Neural crest cell (in vitro differentiated cells): ENCODE measurements at places on chromosomes 5 and 9.

GRCh38 chr5:155154973-155155372, 141.4 kb downstream of the KIF4B start:
- DNase-seq = no peak

DNA sequence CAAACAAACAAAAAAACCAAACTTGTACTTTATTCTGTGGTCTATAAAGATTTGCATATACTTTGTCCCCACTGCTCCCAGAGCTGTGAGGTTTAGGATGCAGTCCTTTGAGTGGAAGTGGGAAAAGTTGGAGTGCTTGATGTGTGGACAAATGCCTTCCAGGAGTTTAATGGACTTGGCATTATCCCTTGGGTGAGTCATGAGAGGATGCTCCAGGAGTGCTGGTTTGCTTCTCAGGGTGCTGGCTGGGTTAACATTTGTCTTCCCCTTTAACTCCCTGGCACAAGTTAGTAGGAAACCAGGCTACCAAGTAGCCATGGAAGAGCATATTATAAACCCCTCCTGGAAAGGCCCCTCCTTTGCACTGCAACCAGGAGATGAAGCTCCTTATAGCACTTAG, 417.4 kb upstream of the RIOK2 start:
- no peak for DNase-seq

DNA sequence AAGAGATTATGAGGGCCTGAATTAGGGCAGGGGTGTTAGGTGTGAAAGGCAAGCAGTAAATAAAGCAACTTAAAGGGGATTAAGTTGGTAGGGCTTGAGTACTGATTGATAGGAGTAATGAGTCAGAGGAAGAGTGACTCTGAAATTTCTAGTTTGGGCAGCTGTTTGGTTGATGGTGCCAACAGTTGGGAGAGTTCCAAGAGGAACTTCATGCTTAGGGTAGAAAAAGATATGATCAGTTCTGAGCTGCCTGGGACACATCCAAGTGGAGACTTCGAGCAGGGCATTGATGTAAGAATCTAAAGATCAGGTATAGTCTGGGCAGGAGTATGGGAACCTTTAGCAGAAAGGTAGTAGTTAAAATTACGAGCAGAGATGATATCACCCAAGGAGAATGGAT, 10.2 kb downstream of the MAMDC2 start:
- DNase-seq = no peak

DNA sequence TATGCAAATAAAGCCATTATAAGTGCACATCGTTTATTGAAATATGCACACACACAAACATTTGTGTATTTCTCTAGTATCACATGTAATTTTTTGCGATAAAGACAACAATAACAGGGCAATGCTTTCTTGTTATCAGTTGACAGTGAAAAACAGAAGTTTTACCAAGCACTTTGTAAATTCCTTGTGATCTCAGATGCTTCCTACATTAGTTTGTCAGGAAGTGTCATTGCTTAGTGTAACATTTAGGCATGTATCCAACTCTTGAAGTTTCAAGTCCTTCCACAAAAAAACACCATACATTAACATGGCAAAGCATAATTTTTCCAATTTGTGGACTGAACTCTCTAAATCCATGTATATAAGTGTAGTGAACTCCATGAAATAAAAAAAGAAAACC, 46.4 kb downstream of the MOCS2 start:
- DNase-seq = no peak

DNA sequence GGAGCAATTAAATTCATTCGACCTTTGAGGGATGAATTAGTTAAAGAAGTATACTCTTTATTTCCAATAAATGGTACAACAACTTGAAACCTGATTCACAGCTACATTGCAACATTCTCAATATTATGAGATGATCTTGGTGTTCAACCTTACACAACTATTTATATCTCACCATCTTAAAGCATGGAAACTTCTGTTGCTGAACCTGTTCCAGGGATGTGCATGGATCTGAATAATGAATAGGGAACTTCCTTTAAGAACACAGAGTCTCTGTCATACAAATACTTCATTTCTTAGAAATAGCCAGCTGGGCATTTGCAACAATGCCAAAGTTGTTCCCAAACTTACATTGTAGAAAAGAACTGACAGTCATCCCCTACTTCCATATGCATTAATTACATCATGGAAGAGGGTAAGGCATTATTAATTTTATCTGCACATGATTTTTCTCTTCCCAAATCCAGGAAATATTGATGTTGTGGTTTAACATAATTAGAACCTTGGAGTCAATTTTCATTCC, 39.8 kb upstream of the CCDC112 start:
- DNase-seq = no peak

DNA sequence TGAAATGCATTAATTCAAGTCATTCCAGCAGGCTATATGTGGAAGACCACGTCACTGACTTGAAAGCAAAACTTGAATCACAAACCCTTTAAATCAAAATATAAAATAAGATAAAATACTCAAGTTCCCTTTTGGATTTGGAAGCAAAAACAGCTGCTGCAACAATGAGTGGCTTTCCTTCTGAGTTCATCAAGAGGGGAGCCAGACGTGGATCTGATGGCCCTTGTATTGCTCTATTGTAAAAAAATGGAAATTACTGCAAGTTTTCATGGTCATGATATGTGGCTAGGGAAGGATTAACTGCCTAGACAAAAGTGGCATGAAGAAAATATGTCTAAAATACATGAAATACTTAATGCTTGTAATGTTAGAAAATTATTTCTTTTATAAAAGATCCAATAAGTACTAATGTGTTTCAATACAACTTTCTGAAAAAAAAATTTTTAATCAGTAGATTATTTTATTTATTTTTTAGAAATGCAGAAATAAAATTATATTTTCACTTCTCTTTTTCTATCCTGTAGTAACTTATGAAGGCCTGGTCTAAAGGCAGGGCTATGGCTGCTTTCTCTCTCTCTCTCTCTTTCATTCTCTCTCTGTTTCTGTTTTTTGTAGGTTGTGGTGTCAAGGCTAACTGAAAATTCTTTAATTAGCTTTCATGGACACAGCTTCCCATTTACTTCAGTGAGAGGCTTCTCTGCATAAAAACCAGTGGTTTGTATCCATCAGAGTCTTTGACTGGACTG, 24.0 kb downstream of the LIX1 start:
- DNase-seq = no peak

- DNase-seq = no peak
Measured at GRCh38 chr9:111232997-111233790, 96.8 kb downstream of the OR2K2 start.

DNA sequence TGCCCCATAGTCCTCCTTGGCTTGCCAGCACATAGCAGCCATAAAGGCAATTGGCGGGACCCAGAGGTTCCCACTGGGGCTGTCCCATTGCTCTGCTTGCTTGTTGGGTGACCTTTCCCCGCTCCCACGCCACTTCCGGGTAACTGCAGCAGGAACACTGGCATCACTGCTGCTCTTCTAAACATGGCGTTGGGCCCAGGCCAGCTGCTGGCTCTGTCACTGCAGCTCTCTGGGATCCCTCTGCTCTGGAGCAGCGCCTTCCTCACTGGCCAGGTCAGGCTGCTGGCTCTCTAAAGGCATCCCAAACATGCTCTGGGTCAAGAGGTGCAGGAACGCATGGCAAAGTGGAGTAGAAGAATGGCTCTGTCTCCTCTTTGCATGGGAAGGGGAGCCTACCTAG, 92.9 kb downstream of the DRD1 start:
- DNase-seq = no peak
